ENCODE measurements at places on chromosomes 1 and 21.

GRCh38 chr1:231691618-231692259 lies 65.1 kb downstream of the DISC1 start:
- peak; percentile 23 for DNase-seq

- DNase-seq, result no peak
Measured at GRCh38 chr1:35558374-35559316, 1.0 kb downstream of the NCDN start.

GRCh38 chr1:217681806-217682205 lies 50.7 kb downstream of the SPATA17 start:
- DNase-seq, result no peak

DNA sequence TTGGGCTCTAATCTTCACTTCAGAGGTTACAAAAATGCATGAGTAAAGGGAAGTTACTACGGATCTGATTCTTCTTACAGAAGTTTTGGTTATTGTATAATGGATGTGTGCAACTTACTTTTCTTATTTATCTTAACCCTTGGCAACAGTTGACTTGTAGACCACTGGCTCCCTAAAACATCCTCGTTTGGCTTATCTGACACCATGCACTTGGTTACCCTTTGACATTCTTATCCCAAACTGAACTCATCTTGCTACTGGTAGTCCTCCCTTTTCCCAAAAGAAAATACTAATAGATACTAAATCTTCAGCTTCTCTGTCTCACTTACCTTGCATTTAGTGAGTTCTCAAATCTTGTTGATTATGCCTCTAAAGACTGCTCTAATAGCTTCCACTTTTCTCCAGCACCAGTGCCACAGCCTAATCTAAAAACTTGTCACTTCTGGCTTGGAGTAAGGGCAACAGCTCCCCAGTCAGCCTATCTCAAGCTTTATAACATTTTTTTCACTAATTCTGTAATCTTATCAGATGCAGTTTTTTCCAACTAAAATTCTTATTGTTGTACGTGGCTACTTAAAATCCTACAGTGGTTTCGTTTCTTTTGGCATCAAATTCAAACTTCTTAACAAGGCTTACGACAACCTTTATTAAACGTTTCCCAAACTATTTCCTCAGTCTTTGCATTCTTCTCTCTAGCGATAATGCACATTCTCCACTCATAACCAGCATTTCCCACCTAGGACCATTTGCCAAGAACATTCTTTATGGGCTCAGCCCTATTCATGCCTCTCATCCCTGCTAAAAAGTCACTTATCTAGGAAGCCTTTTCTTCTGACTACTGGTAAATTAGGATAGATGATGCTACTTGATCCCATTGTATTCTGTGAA lies 204.2 kb downstream of the KCNT2 start:
- no peak for DNase-seq

- DNase-seq, result peak; percentile 89
Measured at GRCh38 chr1:31723828-31724359, 20.1 kb upstream of the COL16A1 start.

DNA sequence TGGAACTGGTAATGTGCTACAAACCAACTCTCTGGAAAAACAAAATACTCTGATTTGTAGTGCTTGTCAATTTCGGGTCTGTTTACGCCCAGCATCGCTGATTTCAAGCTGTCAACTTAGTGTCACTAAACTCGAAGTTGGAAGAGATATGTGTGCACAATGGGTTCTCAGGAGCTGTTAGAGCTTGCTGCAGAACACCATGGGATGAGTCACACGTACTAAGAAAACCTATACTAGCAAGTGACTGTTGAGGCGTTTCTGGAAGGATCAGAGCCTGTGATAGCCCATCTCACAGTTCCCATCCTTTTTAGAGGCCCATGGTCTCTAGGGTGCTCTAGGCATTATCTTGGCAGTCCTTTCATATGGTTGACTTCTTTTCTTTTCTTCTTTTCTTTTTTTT lies 14.3 kb downstream of the GMEB1 start:
- peak; percentile 19 for DNase-seq

DNA sequence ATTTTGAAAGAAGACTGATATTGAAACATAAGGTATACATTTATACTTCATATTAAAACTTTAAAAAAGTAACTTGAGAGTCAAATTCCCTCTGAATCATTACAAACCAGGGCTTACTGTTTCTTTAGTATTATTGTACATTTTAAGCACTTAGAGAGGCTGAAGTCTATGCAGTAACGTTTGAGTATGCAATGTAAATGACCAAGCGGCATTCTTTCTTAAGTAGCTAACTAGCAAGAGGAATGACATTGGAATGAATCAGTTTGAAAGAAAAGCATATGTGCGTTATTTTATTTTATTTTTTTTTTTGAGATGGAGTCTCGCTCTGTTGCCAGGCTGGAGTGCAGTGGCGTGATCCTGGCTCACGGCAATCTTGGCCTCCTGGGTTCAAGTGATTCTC lies 24.3 kb downstream of the WNT2B start:
- DNase-seq, result no peak

DNA sequence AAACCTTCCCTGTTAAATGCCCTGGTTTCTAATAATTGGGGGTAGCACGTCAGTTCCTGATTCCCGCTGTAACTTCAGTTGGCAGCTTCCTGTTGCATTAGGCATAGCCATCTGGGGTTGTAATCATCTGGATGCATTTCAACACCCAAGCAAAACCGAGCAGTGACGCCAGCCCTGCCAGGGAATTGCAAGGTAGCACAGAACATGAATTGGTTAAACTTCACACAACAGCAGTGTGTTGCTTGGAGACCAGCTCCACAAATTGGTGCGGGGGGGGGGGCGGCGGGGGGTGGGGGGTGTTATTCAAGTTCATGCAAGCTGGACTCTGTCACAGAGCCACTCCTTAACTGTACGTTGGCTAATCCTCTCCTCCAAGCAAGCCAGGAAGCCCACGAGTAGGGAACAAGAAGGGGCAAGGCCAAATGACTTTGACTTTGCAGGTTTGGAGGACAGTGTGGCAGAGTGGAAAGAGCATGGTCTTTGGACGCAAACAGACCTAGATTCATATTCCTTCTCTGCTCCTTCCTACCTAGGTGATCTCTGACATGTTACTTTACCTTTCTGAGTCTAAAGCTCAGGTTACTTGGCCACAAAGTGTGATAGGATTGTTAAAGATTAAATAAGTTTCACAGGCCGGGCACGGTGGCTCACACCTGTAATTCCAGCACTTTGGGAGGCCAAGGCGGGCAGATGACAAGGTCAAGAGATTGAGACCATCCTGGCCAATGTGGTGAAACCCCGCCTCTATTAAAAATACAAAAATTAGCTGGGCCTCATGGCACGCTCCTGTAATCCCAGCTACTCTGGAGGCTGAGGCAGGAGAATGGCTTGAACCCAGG lies 4.7 kb downstream of the LAX1 start:
- peak; percentile 95 for DNase-seq

DNA sequence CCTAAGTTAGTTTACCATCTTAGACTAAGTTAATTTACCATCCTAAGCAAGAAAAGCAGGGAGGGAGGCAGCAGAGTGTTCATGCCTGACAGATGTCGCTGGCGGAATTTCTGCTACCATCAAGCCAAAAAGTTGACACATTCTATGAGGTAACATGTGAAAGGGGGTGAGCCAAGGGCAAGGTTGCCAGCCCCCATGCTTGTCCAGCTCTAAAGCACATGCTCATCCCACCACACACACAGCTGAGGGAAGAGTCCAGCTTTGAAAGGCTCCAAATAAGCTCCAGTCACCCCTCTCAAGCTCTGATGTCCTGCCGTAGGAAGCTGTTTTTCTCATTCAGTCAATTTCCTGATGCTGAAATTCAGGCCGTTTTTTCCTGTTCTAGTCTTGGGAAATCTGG lies 46.3 kb downstream of the EIF2D start:
- no peak for DNase-seq
